Hair follicle dermal papilla cell (primary cell): ENCODE measurements at places on chromosomes 4 and X. TPM values are rescaled to one million over a fixed set of nuclear protein-coding genes. Genes with fewer than 3 reads are reported as not detected.

KLKB1 gene
- not detected in 2 replicates for total RNA-seq

PASD1 gene
- total RNA-seq = not detected in 2 replicates

SLC9B2 gene
- total RNA-seq = 20.4 and 24.7 TPM in 2 replicates

MAGEC3 gene
- not detected in 2 replicates for total RNA-seq

TNIP3 gene
- 1.6 and 2.8 TPM in 2 replicates for total RNA-seq

MAMLD1 gene
- total RNA-seq = 1.7 and 1.9 TPM in 2 replicates

TMEM33 gene
- 43.8 and 46.7 TPM in 2 replicates for total RNA-seq

XG gene
- 8.0 and 14.1 TPM in 2 replicates for total RNA-seq

ZCCHC18 gene
- total RNA-seq = 0.12 and 0.16 TPM in 2 replicates

HELT gene
- total RNA-seq = not detected in 2 replicates

SRPX gene
- 121 and 147 TPM in 2 replicates for total RNA-seq

THAP9 gene
- total RNA-seq = 5.0 and 5.7 TPM in 2 replicates

PLS3 gene
- 208 and 229 TPM in 2 replicates for total RNA-seq

ZCCHC4 gene
- 8.5 and 12.2 TPM in 2 replicates for total RNA-seq

SLC6A14 gene
- not detected in 2 replicates for total RNA-seq

MAGEB2 gene
- not detected in 2 replicates for total RNA-seq

RAB33A gene
- 0.49 and 0.65 TPM in 2 replicates for total RNA-seq

PAQR3 gene
- total RNA-seq = 14.2 and 19.5 TPM in 2 replicates

NDP gene
- 0.85 and 2.8 TPM in 2 replicates for total RNA-seq

ART3 gene
- total RNA-seq = not detected in 2 replicates

RLIM gene
- 68.1 and 76.4 TPM in 2 replicates for total RNA-seq

FAM184B gene
- under 0.01 TPM in 2 replicates for total RNA-seq

PABPC1L2A gene
- total RNA-seq = not detected in 2 replicates

AREG gene
- 0.32 and 0.49 TPM in 2 replicates for total RNA-seq

HS6ST2 gene
- total RNA-seq = 0.16 TPM in 1 of 2 replicates, not detected in the other

PDE5A gene
- 9.0 and 13.1 TPM in 2 replicates for total RNA-seq
